Activated CD4-positive, alpha-beta T cell treated with anti-CD3 and anti-CD28 coated beads, Interleukin-2, amount 50 U/mL, for 1 hour (primary cell): ENCODE measurements at places on chromosomes 7 and 10.
A peak's percentile ranks its signal among the peaks of the same experiment; 100 is the strongest.

GRCh38 chr10:16348891-16349290 is 87.9 kb upstream of the PTER start:
- no peak for DNase-seq

GRCh38 chr7:28280516-28280915 is 99.9 kb upstream of the JAZF1 start:
- no peak for DNase-seq

- no peak for DNase-seq
Measured at GRCh38 chr7:78018641-78019446, 220.3 kb downstream of the PHTF2 start.

DNA sequence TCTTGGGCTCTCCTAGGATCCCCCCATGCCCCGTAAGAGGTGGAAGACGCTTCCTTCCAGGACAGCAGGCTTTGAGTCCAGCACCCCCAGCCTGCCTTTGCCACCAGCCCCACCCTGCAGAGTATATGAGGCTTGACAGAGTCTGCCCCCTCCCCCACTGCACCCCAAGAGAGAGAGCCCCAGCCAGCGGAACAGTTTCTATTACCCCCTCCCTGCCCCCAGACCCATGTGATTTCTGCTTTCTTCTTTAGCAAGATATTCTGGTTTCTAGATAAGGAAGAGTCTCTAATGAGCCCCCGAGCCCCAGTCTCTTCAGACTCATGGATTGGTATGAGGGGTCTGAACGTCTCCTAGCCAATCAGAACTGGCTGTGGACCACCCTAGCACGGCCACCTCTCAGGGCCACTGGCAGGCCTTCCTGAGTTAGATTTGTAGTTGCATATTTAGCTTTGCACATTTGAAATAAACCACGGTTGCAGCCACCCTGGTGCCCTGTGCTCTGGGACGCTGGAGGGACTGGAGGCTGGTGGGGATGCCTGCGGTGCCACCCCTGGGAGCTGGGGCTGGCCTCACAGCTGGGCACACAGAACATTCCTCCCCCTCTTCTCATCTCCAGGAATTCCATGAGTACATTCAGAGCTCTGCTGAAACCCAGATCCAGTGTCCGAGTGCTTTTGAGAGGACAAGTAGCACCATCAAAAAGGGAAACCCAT is 3.0 kb upstream of the SH2B2 start:
- no peak for DNase-seq

GRCh38 chr10:100282907-100283306 is 3.6 kb downstream of the BLOC1S2 start:
- DNase-seq = no peak

DNA sequence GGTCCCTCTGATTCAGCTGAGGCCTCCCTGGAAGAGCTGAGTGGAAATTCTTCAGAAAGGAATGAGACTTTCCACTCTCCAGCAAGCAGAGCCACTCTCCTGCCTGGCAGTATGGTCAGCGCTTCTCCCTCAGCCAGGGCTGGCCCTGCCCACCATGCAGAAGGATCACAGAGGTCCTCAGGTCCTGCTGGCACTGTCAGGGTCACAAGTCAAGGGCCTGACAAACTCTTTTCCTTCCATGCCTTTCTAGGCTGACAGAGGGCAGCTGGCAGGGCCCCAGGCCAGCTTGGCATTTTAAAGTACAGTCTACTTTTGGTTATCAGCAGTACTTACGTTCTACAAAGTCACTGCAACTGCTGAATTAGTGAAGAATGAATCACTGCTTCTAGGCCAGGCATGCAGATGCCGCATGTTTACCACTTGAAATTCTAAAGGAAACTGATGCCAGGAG is 119.3 kb upstream of the FRMD4A start:
- DNase-seq = no peak

DNA sequence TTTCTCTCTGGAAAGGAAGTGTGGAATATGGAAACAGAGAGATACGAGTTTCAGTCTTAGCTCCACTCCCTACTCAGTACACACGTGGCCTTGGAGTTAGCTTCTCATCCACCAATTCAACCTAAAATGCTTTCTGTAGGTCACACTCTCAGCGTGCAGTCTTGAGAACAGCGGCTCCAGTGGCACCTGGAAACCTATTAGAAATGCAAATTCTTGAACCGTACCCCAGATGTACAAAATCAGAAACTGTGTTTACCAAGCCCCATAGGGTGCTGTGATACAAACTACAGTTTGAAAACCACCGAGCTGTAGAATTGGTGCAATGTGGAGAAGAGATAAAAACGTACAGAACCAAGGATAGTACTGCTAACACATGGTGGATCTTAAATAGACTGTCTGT is 91.1 kb upstream of the SP4 start:
- no peak for DNase-seq

GRCh38 chr10:132787495-132788179 is 1.7 kb upstream of the NKX6-2 start:
- no peak for DNase-seq

GRCh38 chr7:91383053-91383904 is 119.0 kb downstream of the FZD1 start:
- no peak for DNase-seq

GRCh38 chr10:6347391-6347951 is 144.7 kb downstream of the PFKFB3 start:
- peak; percentile 52 for DNase-seq

- DNase-seq = no peak
Measured at GRCh38 chr10:79084012-79084971, 15.5 kb downstream of the ZMIZ1 start.

GRCh38 chr7:28106321-28106829 is 74.2 kb downstream of the JAZF1 start:
- DNase-seq = no peak

DNA sequence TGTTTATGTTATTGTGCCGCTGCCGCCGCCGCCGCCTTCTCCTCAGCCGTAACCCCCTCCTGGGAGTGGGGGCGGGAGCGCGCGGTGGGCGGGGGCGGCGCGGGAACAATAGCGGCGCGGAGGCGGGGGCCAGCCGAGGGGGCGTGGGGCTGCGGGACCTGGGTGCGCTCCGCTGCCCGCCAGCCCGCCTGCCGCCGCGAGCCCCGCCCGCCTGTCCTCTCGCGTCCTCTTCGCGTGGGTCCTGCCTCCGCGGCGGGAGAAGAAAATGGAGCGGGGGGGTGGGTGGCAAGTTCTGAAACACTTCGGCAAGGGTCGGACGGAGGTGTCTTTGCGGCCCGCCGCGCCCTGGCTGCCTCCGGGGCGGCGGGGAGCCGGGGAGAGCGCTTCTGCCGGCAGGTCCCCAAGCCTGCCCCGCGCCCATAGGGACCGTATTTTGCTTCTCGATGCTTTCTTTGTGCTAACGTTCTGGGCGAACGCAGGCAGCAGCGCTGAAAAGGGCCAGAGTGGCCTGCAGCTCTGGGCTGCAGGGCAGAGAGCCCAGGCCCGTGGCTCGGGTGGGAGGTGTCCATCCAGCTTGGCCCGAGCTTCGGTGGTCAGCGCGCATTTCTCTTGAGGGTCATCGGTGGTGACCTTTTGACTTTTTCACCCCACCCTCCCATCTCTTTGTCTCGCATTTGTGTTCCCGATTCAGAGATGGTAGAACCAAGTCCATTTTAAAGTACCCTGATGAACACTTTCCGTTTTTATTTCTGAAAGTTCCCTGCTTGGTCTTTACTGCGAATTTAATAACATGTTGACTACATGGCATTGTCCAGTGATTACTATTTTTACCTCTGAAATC is 613 bp downstream of the MAPK8 start:
- peak; percentile 64 for DNase-seq

DNA sequence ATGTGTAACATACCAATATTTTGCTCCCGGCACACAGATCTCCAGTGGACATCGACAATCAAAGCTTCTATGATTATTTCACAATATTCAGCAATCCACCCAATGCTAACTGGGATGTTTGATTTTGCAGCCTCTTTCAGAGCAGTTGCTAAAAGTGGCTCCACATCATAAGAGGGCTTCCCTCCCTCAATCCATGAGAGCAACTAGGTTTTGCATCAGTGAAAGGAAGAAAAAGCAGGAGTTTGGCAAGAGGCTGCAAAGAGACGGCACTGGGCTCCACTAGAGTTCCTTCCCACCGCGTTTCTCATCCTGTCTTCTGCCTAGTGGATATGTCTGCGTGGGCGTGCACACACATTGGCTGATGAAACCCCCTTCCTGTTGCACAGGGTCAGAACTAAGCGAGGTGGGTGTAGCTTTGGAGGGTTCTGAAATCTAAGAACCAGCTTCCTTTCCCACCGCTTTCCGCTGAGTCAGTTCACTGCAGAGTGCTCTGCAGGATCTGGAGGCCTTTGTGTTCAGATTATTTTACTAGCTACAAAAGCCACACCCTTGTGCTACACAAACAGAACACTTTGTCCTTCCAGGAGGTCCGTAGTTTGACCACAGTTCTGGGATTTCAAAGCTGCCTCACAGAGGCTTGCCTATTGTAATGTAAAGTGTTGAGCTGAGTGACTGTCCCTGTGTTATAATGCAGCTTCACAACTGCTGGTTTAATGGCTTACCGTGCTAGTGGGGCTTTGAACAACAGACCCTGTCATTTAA is 28.1 kb downstream of the ARL4A start:
- DNase-seq = no peak

DNA sequence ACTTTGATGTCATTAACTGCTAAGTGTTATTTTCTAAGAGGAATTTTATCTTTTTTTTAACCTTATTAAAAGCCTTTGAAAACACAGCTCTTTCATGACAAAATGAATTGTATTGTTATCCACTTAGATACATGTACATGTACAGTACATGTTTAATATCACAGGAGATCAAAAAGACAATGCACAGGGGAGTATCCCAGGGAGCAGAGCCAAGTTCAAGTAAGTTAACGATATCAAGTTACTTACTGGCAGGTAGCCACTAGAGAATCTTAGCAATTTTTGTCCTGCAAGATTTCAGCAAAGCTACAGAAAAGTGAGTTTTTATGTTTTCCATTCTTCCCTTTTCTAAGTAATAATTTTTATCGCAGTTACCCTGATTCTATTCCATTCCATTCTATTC is 33.9 kb upstream of the ARL4A start:
- no peak for DNase-seq

GRCh38 chr7:142856565-142857245 is 1.8 kb downstream of the EPHB6 start:
- no peak for DNase-seq

GRCh38 chr10:33306126-33306525 is 28.3 kb downstream of the NRP1 start:
- DNase-seq = no peak

- no peak for DNase-seq
Measured at GRCh38 chr7:128705891-128706333, 33.2 kb upstream of the CALU start.

DNA sequence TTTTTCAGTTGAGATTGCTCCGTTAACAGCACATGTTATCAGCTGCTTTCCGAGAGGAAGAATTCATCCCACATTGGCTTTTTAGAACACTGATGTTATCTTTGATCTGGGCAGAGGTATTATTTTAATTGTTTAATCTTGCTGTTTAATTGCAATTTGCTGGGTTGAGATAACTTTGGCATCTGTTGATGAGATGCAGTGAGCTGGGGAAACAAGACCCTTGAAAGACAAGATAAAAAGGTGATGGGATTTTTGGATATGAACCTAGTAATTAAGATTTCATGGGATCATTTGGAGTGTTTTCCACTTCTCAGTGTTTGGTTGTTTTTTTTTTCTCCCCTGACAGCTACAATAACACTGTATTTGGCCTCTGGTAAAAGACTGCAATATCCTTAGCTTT is 4.5 kb downstream of the CELF2 start:
- no peak for DNase-seq

DNA sequence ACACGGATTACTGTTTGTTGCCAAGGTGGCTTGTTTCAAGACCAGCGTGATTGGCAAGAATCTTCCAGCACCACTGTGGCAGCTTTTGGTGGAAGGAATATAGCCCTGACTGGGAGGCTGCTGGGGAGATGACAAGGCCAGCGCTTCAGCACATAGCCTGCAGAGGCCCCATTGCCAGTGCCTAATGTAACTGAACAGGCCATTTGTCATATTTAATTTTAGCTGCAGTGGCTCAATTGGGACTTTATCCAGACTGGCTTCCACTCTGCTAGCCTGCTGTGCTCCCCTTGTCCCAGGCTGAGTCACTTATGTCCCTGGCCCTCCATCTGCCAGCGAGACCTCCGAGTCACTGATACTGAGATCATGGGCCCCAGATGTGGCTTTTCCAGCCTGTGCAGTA is 483.1 kb downstream of the GALNT17 start:
- no peak for DNase-seq

- DNase-seq = no peak
Measured at GRCh38 chr10:57716884-57717283, 550.8 kb downstream of the IPMK start.

DNA sequence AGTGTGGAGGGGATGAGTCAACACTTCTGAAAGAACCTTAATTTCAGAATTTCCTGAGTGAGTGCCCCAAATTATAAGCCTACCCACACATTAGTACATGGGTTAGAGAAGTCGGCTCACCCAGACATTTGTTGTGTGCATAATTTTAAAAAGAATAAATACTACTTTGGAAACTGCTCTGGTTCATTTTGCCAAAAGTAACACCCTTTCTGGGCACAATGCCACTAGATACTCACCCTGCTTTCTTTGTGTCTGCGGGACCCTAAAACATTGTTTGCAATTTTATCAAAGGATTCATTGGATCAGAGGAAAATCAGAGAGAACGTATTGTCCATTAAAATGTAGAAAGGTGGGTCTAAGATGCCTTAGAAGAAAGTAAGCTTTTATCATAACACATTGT is 245.5 kb upstream of the NRP1 start:
- no peak for DNase-seq

- DNase-seq = no peak
Measured at GRCh38 chr7:23462846-23463245, 7.4 kb downstream of the IGF2BP3 start.

- no peak for DNase-seq
Measured at GRCh38 chr7:118054529-118054928, 129.4 kb upstream of the LSM8 start.
